Caco-2 (cell line): ENCODE measurements at places on chromosomes 6 and 20. TPM values are rescaled to one million over a fixed set of nuclear protein-coding genes. Genes with fewer than 3 reads are reported as not detected.

The SNAP91 gene
- total RNA-seq = not detected in 2 replicates

The KCNK5 gene
- 19.8 and 20.9 TPM in 2 replicates for total RNA-seq

The FABP7 gene
- total RNA-seq = 0.63 TPM in 1 of 2 replicates, not detected in the other

The SAMD5 gene
- total RNA-seq = 13.4 and 14.0 TPM in 2 replicates

The RUNX2 gene
- total RNA-seq = not detected in 2 replicates

The RWDD2A gene
- total RNA-seq = 3.5 and 3.6 TPM in 2 replicates

The SAMD3 gene
- 1.5 and 1.7 TPM in 2 replicates for total RNA-seq

The KIAA0408 gene
- total RNA-seq = not detected in 2 replicates

The TMEM244 gene
- total RNA-seq = not detected in 2 replicates

The SYNCRIP gene
- total RNA-seq = 132 and 145 TPM in 2 replicates

The PSORS1C1 gene
- 0.75 and 0.88 TPM in 2 replicates for total RNA-seq
